ENCODE measurements at places on chromosomes 6 and 20. TPM values are rescaled to one million over a fixed set of nuclear protein-coding genes. Genes with fewer than 3 reads are reported as not detected.

The WFDC9 gene
- total RNA-seq, result not detected

The GTSF1L gene
- total RNA-seq, result not detected

The MANEA gene
- total RNA-seq, result 3.5 TPM

The STX7 gene
- 17.3 TPM for total RNA-seq

The IMPG1 gene
- not detected for total RNA-seq

DNA sequence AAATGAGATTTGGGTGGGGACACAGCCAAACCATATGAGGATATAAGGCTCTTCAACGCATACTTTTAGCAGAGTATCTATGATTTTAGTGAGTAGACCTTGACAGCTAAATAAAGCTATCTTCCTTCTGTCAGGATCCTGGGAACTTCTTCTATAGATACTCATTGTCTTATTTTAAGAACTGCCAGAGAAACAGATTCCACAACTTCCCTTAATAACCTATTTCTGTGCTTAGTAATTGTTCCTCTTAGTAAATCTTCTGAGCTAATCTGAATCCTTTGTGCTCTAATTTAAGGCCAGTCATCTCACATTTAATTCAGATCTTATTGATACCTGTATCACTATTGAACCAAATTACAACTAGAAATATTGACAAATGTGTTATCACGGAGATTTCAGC lies 64.0 kb upstream of the CEP85L start:
- DNase-seq, result no peak

- DNase-seq, result no peak
Measured at GRCh38 chr20:60990061-60990460, 262.0 kb upstream of the CDH4 start.

DNA sequence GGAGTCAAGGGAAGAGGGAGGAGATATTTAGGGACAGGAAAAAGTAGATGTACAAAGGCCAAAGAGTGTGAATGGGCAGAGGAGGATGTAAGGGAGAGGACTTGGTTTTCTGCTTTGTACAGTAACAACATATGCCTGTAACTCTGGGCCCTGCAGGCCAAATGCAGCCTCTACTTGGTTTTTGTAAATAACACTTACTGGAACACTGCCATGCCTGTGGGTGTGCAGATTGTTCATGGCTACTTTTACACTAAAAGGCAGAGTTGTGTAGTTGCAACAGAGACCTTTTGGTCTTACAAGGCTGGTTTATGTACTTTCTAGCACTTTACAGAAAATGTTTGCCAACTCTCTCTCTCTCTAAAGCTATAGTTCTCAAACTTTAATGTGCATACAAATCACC lies 157.1 kb downstream of the PHACTR1 start:
- DNase-seq, result no peak

- DNase-seq, result no peak
Measured at GRCh38 chr6:1890071-1890470, 280.4 kb downstream of the FOXC1 start.

- no peak for DNase-seq
Measured at GRCh38 chr20:4427940-4428586, 293.6 kb upstream of the PRND start.

DNA sequence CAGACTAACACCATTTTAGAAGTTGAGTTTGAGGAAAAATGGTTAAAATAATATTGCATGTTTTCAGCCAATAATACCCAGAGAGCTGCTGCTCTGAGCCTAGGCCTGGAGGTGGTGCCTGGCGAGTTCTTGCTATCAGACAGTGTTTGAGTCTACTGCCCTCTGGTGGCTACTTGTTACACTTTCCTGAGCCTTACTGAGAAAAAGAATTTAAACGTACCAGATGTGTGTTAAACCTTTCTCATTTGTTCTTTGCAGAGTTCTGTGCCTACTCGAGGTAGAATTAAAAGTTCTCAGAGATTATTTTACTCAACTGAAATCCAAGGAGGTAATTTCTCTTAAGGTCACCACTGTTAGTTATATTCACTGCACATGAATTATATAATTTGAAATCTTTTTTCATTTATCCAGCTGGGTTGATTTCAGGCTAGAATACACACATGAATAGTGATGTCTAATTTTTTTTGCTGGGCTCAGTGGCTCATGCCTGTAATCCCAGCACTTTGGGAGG lies 38.2 kb downstream of the SHLD1 start:
- peak; percentile 41 for DNase-seq

DNA sequence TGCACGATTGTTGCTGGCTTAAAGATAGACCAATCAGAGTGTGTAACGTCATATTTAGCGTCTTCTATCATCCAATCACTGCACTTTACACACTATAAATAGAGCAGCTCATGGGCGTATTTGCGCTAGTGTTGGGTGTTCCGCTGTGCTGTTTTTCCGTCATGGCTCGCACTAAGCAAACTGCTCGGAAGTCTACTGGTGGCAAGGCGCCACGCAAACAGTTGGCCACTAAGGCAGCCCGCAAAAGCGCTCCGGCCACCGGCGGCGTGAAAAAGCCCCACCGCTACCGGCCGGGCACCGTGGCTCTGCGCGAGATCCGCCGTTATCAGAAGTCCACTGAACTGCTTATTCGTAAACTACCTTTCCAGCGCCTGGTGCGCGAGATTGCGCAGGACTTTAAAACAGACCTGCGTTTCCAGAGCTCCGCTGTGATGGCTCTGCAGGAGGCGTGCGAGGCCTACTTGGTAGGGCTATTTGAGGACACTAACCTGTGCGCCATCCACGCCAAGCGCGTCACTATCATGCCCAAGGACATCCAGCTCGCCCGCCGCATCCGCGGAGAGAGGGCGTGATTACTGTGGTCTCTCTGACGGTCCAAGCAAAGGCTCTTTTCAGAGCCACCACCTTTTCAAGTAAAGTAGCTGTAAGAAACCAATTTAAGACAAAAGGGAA lies 57.9 kb downstream of the TRIM38 start:
- peak; percentile 54 for DNase-seq

DNA sequence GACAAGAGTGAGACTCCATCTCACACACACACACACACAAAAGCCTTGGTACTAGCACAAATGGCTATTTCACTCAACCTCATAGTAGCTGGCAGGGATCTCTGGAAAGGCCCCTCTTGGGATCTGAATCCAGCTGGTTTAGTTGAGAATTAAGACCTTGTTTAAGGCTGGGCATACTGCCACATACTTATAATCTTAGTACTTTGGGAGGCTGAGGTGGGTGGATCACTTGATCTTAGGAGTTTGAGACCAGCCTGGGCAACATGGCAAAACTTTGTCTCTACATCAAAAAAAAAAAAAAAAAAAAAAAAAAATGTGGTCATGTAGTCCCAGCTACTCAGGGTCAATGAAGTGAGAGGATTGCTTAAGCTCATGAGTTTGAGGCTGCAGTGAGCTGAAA lies 628.3 kb downstream of the MMUT start:
- no peak for DNase-seq

DNA sequence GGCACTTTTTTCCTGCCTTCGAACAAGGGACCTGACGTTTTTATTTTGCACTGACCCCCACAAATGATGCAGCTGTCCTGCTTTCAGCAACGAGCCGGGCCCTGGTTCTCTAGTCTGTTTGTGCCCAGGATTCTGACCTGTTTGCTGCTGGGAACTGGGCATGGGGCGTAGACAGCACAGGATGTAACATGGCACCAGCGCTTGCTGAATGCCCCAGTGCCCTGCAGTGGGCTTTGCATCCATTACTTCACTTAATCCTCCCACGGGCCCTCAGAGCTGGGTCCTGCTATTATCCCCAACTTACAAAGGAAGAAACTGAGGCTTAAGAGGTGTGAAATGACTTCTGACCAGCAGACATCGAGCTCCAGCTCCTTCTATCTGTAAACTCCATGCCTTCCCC lies 80.4 kb upstream of the PMEPA1 start:
- no peak for DNase-seq

GRCh38 chr6:104789770-104790190 lies 69.9 kb downstream of the HACE1 start:
- DNase-seq, result no peak

DNA sequence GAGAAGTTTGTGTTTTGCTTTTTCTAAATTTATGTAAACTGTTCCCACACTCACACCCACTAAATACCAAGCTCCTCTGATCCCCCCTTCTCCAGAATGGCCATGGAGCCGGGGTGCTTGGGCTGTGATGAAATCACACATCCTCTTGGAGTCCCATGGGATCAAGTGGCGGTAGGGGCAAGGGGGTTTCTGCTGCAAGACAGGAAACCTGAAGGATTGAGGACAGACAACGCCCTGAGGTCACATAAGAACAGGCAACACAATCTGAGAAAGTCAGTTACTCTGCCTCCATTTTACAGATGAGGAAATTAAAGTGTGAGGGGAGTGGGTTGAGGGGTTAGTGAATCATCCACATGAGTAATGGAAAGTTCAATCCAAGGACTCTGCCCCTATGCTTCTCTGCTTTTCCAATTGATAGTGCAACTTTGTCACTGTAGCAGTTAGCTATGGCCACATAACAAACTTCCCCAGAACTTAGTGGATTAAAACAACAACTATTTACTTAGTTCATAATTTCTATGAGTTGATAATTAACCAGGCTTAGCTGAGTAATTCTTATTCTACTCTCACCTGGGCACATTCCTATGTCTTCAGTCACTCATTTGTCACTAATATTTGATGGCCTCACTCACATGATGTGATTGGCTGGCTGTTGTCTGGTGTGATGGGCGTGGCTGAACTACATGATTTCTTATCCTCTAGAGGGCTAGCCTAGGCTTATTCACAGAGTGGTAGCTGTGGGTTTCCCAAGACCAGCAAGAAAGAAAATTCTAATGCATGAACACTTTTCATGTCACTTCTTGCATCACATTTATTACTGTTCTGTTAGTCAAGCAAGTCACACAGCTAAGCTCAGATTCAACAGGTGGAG lies 311.1 kb upstream of the RNF24 start:
- DNase-seq, result no peak

- DNase-seq, result no peak
Measured at GRCh38 chr6:133648581-133648980, 240.3 kb upstream of the TCF21 start.

GRCh38 chr6:51468704-51469103 lies 618.7 kb downstream of the PKHD1 start:
- no peak for DNase-seq

GRCh38 chr20:32623667-32624157 lies 38.6 kb upstream of the NOL4L start:
- DNase-seq, result no peak

DNA sequence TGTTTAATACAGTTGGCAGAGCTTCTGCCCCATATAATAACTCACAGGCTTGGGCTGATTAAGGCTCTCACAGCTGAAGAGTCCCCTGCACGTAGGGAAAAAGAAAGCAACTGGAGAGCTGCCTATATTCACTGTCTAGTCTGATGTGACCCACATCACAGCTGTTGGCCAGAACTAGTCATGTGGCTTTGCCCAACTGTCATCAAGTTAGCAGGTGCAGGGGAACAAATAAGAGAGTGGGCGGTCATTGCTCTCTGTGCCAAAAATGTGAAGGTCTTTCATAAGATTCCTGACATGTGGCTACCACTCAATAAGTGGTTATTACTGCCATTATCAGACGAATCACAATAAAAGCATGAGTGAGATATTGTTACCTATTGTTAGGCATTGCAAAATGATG lies 665.2 kb downstream of the DOK5 start:
- DNase-seq, result no peak

DNA sequence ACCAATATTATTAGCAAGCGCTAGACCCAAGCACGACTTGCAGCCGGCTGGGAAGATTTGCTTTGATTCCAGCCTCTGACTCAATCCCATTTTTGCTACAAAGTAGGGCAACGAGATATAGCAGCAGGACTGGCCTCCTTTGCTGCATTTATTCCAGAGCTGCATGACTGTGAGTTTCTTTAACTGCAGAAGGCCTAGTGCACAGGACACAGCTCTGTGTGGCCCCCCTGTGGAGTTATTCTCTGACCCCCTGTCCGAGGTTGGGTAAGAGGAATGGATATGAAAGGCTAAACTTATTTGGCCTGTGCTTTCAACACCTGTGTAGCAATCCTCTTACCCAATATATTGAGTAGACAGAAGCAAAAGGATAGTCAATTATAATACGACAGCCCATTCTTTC lies 133.3 kb upstream of the SPTLC3 start:
- no peak for DNase-seq

- DNase-seq, result peak; percentile 32
Measured at GRCh38 chr6:28884423-28885131, 39.2 kb downstream of the TRIM27 start.

DNA sequence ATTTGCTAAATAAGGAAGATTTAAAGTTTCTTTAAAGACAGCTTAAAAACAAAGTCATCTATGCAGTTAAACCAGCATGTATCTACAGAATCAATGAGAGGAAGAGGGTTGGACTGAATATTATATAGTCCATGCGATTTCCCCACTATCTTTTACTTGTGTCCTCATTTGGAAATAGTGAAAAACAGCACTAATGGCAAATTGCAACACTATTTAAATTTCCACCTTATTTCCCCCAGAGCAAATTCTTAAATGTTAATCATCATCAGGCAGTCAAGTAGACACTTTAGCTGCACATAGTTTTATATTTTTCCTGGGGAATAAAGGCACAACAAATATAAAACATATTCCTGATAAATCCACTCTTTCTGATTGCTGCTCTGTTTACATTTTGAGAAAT lies 114.6 kb downstream of the LCA5 start:
- no peak for DNase-seq

DNA sequence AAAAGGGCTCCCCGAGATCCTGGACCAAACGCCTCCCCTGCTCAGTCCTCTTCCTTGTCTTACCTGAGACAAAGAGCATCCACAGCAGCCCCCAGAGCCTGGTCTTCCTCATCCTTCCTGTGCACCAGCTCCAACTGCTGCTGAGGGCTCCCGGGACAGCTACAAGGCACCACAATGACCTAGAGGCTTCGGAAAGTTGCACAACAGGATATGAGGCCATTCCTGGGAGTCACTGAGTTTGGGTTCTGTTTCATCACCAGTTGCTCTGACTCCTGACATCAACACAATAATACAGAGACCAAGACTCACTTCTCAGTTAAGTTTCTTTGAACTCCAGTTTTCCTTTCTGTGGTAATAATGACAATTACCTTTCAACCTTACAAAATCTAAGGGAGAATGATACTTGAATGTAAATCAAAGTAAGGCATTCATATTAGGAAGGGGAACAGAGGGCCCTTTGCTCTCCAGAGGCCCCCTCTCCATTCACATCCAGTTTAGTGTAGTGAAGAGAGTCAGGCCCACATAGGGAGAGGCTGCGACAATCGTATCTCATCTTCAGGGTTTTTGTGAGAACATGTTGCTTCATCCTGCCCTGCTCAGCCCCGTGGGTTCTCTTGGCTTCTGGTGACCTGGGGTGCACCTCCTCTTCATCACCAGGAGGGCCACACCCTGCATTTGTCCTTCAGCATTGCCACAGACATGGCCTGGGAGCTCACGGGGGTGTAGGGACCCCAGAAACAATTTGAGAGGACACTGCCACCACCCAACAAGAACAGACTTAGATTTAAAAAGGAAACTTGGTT lies at the start of gene TREM1:
Gene TREM1, minus strand, starts transcription at position 139 of the 803 bp plus-strand sequence. Its CDS starts 27 bp downstream, at position 112.
- DNase-seq, result no peak

DNA sequence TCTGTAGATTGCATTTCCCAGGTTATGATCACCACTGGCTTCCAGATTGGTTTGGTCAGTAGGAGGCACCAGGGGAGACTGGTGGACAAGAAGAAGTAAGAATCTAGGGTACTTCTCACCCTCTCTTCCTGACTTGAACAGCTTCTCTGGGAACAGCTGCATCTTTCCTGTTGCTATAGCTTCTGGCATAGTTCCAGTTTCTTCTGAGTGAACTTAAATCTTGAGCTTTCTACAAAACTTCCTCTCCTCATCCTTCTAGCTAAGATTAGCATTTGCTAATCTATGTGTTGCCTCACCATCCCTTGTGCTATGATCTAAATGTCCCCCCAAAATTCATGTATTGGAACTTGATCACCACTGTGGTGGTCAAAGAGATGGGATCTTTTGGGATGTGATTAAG lies 724.6 kb downstream of the UTRN start:
- no peak for DNase-seq
